Activated naive CD8-positive, alpha-beta T cell treated with anti-CD3 and anti-CD28 coated beads, Interleukin-2, amount 50 U/mL, for 16 hours (primary cell): ENCODE measurements at places on chromosomes 12 and 14.

DNA sequence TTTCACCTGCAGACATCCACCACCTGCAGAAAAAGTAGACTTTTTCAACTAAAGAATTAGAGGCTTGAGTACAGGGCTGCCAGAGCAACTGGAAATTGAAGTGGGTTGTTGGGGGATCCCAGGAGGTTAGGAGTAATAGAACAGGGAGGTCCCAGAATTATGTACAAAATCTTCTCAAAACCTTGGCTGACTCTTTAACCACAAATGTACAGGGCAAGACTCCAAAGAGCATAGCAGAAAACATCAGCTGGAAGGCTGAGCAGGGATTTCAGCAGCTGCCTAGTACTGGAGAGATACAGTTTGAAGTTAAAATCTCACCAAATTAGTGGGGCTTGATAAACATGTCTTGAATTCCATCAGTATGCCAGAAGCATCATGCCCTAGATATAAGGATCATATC lies 191.6 kb downstream of the CRADD start:
- no peak for DNase-seq

DNA sequence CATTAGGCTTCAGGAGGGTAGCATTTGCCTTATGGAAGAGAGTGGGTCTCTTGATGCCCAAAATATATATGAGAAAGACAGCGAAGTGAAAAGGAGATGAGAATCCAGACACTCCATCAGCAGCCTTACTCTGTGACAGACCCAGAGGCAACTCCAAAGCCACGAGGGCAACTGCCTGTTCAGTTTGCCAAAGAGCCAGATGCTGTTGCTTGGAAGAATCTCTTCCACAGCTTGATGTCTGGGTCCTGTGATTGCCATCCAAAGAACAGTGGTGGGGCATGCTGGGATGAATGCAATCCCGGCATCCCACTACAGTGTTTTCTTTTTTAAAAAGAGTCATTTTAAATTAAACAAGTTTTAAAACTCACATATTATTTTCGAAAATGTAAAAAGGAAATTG lies 10.9 kb upstream of the OTX2 start:
- no peak for DNase-seq

DNA sequence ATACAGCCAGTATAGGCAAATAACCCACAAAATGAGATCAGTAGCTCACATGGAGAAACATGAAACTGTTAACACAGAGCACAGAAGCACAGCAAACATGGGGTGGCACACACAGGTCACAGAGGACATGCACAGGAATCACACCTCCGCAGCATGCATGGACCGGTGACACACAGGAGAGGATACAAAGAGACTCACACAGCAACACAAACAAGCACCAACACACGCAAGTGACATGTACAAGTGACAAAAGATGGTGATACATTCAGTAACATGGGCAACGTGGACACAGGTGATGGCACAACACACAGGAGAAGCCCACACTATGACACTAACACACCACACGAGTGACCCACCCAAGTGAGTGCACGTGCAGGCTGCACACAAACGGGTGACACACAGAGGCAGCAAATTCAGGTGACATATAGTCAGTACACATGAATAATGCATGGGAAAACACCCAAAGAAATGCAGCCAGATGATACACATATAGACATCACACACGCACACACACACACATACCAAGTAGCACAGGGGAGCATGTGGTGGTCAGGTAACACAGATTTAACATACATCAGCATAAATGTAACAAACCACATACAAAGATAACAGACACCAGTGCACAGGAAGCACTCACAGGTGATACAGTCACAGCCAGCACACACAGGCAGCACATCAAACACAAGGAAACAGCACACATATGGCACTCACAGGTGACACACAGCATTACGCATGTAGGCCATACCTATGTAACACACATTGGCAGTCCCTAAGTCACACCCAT lies 216.0 kb upstream of the SFSWAP start:
- DNase-seq, result no peak

DNA sequence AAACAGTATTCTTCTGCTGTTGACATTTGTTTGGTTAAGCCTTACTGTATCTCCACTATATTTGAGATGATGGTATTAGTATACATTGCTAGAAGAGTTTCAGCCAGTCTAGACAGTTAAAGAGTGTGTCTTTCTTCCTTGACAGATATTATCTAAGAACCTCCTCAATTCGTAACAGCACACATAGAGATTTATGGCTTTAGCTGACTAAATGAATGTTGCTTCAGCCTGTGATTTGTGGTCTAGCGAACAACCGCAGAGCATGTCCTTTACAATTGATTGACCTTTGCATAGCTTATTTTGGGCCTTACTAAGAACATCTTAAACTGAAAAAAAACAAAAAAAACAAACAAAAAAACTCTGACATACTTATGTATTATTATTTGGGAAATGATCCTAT lies 122.2 kb downstream of the DAAM1 start:
- DNase-seq, result no peak

DNA sequence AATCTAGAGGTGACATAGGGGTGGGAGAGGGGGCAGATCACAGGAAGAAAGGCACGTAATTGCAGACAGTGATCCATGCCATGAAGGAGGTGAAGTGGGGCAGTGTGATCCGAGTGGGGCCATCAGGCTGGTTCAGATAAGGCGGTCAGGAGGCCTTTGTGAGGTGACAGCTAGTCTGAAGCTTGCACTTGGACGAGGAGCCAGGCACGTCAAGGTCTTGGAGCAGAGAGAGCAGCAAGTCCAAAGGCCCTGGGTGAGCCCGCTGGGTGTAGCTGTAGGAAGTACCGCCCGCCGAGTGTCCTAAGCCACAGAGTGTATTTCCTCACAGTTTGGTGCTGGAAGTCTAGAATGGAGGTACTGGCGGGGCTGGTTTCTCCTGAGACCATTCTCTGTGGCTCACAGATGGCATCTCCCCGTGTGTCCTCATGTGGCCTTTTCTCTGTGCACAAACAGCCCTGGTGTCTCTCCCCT lies 23.6 kb downstream of the RHOF start:
- no peak for DNase-seq

DNA sequence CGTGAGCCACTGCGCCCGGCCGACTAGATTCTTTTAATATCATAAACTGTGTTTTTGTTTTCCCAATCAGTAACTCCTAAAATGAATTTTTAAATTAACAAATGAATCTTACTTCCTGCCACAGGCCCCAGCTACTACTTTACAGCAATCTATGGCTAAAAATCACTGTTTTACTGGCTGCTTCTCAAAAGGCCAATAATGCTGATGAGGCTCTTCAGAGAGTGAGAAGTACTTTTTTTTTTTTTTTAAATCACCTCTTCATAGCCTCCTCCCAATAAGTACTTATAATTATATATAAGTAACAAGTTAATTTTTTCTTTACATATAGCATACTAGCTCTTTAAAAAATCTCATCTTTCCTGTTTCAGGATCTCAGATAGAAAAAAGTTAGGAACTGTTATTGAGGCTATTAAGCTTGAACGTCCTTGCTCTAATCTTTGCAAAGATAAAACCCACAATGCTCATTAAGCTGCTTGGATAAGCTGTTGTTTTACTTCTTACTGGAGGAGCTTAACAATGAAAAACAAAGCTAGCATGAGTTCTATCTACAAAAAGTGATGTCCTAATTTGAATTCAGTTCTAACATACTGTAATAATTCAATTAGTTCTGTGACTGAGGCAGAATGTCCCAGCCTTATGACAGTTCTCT lies 12.8 kb upstream of the WDR20 start:
- no peak for DNase-seq

- DNase-seq, result no peak
Observed at GRCh38 chr12:106632797-106633450, 50.1 kb downstream of the RFX4 start.
